ENCODE measurements at places on chromosomes 4 and X.

DNA sequence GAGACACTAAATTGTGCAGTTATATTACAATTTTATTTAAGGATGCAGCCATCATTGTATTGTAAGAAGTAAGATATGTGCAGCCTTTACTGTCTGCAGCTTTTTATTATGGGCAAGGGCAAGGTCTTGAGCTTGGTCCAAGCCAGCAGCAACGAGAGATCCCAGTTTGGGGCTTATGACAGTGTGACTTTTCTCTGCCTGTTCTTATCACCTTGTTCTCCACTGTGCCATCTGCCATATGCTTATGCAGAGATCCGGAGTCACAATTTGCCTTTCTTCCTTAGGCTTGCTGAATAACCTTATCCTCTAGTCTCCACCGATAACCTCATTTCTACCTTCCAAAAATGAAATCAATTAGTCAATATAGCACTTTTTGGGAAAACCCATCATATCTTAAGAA, 30.4 kb downstream of the MAPK10 start:
- no peak for DNase-seq

DNA sequence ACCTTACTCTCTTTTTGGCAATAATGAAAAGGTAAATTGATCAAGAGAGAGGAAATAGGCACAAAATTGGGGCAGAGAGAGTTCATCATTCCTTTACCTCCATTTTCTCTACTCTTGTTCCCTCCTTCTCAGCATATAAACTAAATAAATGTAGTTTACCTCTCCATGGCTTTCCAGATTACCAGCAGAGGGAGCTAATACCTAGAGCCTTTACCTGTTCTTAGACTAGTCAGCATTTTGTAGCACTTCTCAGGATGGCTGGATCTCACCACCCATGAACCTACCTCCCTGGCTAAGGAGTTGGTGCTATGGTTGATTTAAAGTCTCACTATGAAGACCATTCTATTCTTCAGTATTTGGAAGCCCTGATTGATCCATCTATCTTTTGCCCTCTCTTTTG, 15.7 kb downstream of the OFD1 start:
- no peak for DNase-seq

DNA sequence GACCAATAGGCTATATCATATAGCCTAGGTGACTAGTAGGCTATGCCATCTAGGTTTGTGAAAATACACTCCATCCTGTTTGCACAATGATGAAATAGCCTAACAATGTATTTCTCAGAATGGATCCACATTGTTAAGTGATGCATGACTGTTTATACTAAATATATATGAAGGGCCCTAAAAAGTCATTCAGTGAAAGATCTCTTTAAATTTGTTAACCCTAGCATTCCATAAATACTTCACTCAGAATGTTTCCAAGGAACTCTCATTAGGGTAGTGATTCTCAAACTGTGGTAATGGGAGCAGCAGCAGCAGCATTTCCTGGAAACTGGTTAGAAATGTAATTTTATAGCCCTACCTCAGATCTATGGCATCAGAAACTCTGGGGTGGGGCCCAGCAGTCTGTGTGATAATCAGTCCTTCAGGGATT, 74.9 kb downstream of the PRRG1 start:
- DNase-seq, result no peak

DNA sequence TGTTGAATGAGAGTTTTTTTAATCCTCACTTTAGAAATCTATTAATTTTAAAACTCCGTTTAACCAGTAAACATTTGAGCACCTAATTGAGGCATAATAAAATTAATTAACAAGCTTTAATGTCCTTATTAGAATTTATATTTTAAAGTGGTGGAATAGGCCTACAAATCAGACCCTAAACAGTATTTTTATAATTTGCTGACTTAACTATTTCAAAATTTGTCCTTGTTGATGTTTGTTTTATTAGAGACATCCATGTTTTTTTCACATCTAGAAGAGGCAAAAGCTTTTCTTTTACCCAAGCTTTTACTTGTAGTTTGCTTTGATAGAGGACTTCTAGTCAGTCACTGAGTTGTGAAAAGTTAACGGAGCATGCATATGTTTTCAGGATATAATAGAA, 3.8 kb downstream of the SAP30 start:
- no peak for DNase-seq

- DNase-seq, result peak; percentile 94
These were observed 11.0 kb downstream of the SH3BP2 start for GRCh38 chr4:2803624-2804448.

- DNase-seq, result peak; percentile 14
These were observed 34.0 kb upstream of the GNPDA2 start for GRCh38 chr4:44760142-44760898.

DNA sequence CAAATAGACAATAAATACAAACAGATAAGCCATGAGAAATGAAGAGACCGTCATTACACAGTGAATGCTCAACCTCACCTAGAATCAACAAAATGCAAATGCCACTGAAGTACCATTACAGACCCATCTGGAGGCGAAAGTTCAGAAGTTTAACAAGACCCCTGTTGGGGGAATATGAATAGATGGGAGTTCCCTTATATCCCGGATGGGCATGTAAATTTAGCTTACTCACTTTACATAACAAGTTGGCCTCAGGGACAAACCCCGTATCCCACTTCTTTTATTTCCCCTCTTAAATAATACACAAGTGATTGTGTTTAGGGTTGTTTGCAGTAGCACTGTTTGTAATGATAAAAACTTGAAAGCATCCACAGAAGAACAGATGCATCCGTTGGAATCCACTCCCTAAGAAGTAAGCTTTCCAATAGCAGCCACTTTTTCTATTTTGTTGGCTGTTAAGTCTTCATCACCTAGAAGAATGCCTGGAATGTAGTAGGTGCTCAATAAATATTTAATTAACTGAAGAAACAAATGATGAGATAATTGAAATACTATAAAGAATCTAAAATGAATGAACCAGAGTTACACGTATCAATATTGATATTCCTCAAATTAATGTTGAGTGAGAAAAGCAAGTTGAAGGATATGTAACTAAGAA, 1076.3 kb upstream of the TENM3 start:
- DNase-seq, result no peak

GRCh38 chr4:126960760-126961159, 672.0 kb upstream of the INTU start:
- no peak for DNase-seq

DNA sequence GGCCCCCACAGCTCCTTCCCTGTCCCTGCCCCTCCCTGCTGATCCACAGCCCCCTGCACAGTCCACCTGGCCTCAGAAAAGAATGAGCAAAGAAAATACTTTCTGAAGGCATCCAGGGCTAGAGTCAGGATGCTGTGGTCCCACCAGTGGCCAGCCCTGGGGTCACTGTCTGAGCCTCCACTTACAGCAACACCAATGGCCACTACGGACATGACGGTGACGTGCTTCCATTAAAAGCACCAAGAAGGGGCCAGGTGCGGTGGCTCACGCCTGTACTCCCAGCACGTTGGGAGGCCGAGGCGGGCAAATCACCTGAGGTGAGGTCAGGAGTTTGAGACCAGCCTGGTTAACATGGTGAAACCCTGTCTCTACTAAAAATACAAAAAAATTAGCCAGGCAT, 4.0 kb downstream of the JAKMIP1 start:
- DNase-seq, result no peak

DNA sequence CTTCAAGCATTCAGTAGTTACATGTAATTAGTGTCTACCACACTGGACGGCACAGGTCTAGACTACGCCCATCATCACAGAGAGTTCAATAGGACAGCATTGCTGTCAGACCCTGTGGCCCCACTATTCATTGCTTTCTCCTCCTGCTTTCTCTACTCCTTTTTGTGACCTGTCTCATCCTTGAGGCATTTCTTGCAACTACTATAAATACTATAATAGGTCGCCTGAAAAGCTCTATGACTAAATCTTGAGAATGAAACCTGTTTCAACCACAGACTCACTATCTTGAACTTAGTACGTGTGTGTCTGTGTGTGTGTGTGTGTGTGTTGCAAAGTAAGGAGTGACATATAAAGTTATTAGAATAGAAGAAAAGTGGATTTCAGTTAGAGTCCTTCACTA, 252.9 kb upstream of the KLF3 start:
- no peak for DNase-seq

DNA sequence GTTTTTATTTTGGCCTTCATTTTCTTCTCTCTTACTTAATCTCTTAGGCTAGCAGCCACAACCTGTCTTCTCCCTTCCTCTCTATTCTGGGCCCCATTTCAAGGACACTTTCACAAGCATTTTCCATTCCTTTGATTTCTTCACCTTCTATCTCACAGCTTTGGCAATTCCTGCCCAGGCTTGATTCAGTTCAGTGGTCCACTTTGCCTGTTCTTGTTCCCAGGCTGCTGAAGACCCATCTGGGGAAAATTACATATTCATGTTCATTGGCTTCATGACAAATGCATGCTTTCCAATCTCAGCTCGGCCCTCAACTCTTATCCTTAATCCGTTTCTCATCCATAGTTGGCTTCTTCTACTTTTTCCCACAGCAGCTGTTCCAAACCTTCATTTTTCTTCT, 38.7 kb upstream of the LPAR4 start:
- DNase-seq, result no peak

GRCh38 chrX:119790977-119791436, 423 bp downstream of the RPL39 start:
- DNase-seq, result peak; percentile 30

DNA sequence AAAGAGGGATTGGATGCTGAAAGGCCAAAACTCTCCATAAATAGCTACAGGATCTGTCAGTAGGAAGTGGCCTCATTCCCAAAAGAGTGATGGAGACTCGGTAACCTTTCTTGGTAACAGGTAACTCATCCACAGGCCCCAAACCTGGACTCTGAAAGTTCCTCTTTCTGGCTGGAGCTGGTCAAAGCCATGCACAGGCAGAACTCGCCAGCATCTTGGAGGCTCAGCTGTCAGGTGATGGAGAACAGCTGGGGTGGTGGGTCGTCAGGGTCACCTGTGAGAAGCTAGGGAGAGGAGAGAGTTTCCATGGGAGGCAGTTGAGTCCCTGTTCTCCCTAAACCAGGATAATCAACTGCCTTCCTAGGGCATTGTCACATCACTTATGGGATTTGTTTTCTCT, 354.3 kb upstream of the GATB start:
- no peak for DNase-seq

DNA sequence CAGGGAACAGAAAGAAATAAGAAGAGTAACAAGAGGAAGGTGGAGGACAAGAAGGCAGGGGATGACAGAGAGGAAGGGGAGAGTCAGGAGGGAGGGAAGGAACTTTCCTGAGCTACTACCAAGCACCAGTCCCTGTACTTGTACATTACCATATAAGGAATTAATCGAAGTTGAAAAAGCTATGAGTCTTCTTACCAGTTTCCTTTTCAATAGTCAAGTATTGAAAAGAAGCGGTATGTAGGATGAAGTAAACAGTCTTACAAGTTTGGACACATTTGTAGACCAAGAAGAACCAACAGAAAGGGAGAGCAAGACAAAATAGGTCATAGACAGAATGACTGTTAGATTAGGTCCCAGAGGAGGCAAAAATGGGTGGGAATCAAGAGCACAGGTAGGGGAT, 629.7 kb upstream of the DIPK2B start:
- DNase-seq, result no peak

DNA sequence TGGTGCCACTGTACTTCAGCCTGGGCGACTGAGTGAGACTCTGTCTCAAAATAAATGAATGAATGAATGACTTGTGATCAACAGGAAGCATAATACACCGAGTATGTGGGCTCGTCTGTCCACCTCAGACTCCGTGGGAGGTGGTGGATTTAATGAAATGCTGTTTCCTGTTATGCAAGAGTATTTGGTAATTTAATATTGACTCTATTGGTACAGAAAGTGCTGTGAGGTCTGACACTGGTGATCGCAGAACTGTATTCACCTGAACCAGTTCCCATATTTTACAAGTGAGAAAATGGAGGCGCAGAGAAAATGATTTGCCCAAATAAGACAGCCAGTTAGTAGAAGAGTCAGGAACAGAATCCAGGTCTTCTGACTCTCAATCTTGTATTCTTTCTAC, 423.3 kb downstream of the RAPGEF2 start:
- DNase-seq, result no peak

GRCh38 chr4:3291969-3292570, 751 bp upstream of the RGS12 start:
- peak; percentile 28 for DNase-seq

GRCh38 chrX:2748171-2748814, 3.5 kb upstream of the XG start:
- no peak for DNase-seq

GRCh38 chrX:8179656-8180055, 8.6 kb upstream of the VCX2 start:
- no peak for DNase-seq

GRCh38 chr4:80184825-80185756, 12.2 kb upstream of the PRDM8 start:
- no peak for DNase-seq

- no peak for DNase-seq
These were observed 177.4 kb upstream of the MAMLD1 start for GRCh38 chrX:150185766-150186165.

DNA sequence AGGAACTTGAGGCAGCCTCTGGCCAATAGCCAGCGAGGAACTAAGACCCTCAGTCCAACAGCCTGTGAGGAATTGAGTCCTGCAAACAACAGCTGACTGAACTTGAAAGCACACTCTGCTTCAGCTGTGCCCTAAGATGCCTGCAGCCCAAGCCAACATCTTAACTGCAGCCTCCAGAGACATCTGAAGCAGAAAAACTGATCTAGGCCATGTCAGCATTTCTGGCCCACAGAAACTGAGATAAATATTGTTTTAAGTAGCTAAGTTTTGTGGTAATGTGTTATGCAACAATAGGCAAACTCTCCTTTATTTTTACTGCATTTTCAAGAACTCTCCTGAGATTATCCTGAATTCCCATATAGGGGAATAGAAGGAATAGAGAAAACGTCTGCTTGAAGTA, 24.4 kb upstream of the PIGA start:
- DNase-seq, result no peak

DNA sequence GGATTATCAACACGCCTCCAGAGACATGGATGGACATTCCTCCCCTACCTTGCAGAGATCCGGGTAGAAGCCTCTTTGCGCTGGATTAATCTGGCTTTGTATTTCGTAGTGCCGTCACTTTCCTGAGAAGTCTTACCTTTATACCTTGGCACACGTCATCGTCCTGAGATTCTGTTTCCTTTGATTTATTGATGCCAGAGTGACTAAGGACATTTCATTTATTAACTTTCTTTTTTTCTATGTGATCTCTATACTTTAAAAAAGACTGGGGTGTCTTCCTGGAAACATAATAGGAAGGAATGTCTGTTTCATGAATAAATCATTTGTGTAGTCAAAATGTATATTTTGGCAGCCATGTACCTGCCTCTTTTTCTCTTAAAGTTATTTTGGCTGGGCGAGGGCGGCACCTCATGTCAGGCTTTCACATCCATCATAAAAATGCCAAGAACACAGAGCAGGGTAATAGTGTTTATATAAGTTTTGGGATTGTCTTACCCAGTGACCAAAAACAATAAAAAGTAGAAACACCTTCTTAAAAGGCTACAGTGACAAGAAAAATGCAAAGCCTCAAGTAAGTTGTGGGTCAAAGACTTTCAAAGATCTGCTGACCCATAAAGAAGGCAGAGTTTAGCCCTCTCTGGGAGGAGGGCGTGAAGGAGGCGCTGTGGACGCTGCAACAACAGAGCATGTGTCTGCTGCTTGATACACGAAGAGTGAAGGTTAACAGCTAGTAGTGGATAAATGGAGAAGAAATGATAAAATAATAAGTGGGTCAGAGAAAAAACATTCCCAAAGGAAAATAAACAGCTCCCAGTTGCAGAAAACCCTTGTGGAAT, 124.4 kb downstream of the SHROOM3 start:
- DNase-seq, result no peak

- no peak for DNase-seq
These were observed 103.0 kb upstream of the ENPP6 start for GRCh38 chr4:184320631-184321030.

- no peak for DNase-seq
These were observed 441.6 kb upstream of the PITX2 start for GRCh38 chr4:111064342-111064993.

Measured in inflammatory macrophage treated with lipopolysaccharide for 1 hour (primary cell).